IMR-90 (cell line): ENCODE measurements at places on chromosomes 6 and 20. TPM values are rescaled to one million over a fixed set of nuclear protein-coding genes. Genes with fewer than 3 reads are reported as not detected.

The ZNF165 gene
- 0.28 and 0.36 TPM in 2 replicates for total RNA-seq

- no peak overlapping the region for H3K27ac ChIP-seq
- no peak for DNase-seq
- no peaks in the 10 kb centered on the region for H3K36me3 ChIP-seq
- H3K27me3 ChIP-seq: no peaks in the 10 kb centered on the region
- no peak overlapping the region for H3K4me3 ChIP-seq
These were observed 22.9 kb upstream of the PAX1 start for GRCh38 chr20:21682521-21682954.

- DNase-seq: no peak
- peaks cover 7% of the 10 kb centered on the region; the same call in 1 of the 2 replicates for H3K4me1 ChIP-seq
- no peaks in the 10 kb centered on the region for H3K36me3 ChIP-seq
- no peak overlapping the region for H3K27ac ChIP-seq
These were observed 26.5 kb upstream of the EMILIN3 start for GRCh38 chr20:41392871-41393704.

DNA sequence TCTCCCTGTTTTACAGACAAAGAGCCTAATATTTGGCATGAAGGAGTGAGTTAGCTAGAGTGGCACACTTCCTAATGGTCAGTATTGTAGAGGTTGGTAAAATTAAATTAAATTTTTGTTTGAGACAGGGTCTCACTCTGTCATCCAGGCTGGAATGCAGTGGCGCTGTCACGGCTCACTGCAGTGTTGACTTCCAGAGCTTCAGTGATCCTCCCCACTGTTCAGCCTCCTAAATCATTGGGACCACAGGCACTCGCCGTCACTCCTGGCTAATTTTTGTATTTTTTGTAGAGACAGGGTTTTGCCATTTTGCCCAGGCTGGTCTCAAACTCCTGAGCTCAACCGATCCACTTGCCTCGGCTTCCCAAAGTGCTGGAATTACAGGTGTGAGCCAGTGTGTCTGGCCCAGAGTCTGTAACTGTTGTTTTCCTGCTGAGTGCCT, 70.9 kb downstream of the SCAND1 start:
- H3K4me1 ChIP-seq: peaks cover 15% of the 10 kb centered on the region
- no peak for DNase-seq
- H3K36me3 ChIP-seq: peaks cover 6% of the 10 kb centered on the region; the same call in 1 of the 2 replicates
- no peak overlapping the region for H3K4me3 ChIP-seq
- H3K27ac ChIP-seq: peak overlapping the region; percentile 81
- no peaks in the 10 kb centered on the region for H3K27me3 ChIP-seq

GRCh38 chr6:11142296-11143027, 30.9 kb upstream of the ERVFRD-1 start:
- H3K36me3 ChIP-seq: no peaks in the 10 kb centered on the region
- H3K27me3 ChIP-seq: no peaks in the 10 kb centered on the region
- no peak overlapping the region for H3K4me3 ChIP-seq

The CD2AP gene
- total RNA-seq: 7.5 and 18.3 TPM in 2 replicates

The GCM1 gene
- total RNA-seq: not detected in 2 replicates

- H3K4me1 ChIP-seq: peaks cover 5% of the 10 kb centered on the region; the same call in 1 of the 2 replicates
- peaks cover 3% of the 10 kb centered on the region; the same call in 1 of the 2 replicates for H3K36me3 ChIP-seq
- H3K4me3 ChIP-seq: no peak overlapping the region
- no peak for DNase-seq
- no peaks in the 10 kb centered on the region for H3K27me3 ChIP-seq
These were observed 8.3 kb downstream of the PRDM1 start for GRCh38 chr6:106094261-106094963.

DNA sequence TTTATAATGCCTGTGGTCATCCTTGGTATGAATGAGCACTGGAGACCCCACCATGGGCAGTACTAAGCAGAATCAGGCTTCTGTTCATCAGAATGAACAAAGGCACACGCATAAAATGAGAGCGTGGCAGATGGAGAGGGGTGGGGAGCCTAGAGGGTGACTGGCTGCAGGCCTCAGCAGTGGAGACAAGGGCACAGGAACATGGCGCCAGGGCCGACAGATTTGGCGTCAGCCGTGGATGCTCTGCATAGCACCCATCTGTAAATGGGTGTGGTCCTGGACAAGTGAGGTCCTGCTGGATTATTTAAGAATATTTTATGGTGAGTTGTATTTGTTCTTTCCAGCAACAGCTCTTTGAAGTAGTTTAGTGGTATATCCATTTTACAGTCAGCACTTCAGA, 33.1 kb downstream of the E2F3 start:
- peaks cover 13% of the 10 kb centered on the region for H3K36me3 ChIP-seq
- peaks cover 2% of the 10 kb centered on the region; the same call in 1 of the 2 replicates for H3K4me1 ChIP-seq
- no peaks in the 10 kb centered on the region for H3K27me3 ChIP-seq
- H3K4me3 ChIP-seq: no peak overlapping the region

The BRPF3 gene
- total RNA-seq: 8.3 and 10.2 TPM in 2 replicates

The KCNQ5 gene
- 1.3 and 1.7 TPM in 2 replicates for total RNA-seq

GRCh38 chr20:57278457-57278856, 12.0 kb upstream of the BMP7 start:
- no peak for DNase-seq
- no peaks in the 10 kb centered on the region for H3K4me1 ChIP-seq
- H3K27me3 ChIP-seq: peaks cover 12% of the 10 kb centered on the region
- H3K27ac ChIP-seq: no peak overlapping the region
- H3K4me3 ChIP-seq: no peak overlapping the region
- H3K36me3 ChIP-seq: no peaks in the 10 kb centered on the region

DNA sequence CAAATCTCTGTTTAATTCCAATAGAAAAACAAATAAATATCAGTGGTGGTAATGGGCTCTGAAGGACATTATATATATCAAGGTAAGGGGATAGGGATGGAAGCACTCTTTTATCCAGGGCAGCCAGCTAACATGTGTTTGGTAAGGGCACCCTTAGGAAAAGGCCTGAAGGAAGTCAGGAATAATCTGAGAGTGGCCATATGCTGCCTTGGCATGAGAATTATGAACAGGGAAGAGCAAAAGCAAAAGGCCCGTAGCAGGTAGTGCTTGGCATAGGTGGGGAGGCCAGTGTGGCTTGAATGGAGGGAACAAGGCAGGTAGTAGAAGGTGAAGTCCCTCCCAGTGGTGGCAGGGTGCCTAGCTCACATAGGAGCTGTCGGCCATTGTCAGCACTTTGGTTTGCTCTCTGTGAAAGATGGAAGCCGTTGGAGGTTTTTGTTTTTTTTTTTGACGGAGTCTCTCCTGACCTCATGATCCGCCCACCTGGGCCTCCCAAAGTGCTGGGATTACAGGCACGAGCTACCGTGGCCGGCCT, 39.6 kb upstream of the CSE1L start:
- H3K4me1 ChIP-seq: no peaks in the 10 kb centered on the region
- H3K27ac ChIP-seq: no peak overlapping the region
- no peak overlapping the region for H3K4me3 ChIP-seq
- no peak for DNase-seq

GRCh38 chr6:4853782-4854511, 77.7 kb downstream of the CDYL start:
- H3K36me3 ChIP-seq: 0 out of 2 replicates have a peak, but pooled peaks cover 2% of the 10 kb centered on the region
- H3K4me3 ChIP-seq: no peak overlapping the region
- H3K27ac ChIP-seq: no peak overlapping the region
- H3K4me1 ChIP-seq: no peaks in the 10 kb centered on the region; the same call in 1 of the 2 replicates
- peak; percentile 51 for DNase-seq
- H3K27me3 ChIP-seq: no peaks in the 10 kb centered on the region

The LPIN3 gene
- 1.7 and 2.3 TPM in 2 replicates for total RNA-seq

DNA sequence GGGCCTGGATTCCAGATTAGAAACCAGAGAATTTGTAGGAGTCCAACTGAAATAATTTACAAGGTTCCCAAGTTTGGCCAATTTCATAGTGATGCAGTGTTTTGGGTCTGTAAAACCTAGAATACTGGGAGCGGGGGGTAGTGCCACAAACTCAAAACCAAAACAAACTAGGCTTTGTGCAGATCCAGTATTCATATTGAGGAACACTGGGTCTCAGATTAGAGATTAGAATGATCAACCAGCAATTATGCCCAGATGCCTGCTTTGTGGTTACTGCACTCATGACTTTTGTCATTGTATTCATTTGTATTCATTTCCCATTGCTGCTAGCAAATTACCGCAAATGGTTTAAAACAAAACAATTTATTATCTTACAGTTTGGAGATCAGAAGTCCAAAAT, 3.2 kb upstream of the NDUFAF4 start:
- no peaks in the 10 kb centered on the region for H3K4me1 ChIP-seq
- no peak for DNase-seq
- no peak overlapping the region for H3K27ac ChIP-seq

The BFSP1 gene
- 1.9 and 2.0 TPM in 2 replicates for total RNA-seq

DNA sequence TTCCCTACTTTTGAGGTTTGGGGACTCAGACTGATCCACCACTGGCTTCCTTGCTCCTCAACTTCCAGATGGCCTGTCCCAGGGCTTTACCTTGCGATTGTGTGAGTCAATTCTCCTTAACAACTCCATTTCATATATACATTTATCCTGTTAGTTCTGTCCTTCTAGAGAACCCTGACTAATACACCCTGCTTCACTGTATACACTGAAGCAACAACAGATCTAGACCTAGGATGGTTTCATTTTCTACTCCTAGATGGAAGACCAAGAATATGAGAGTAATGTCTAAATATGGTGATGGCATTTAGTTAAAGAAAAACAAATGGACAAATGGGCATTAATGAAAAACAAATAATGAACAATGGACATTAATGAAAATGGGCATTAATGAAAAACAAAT, 225.6 kb downstream of the LMBRD1 start:
- no peaks in the 10 kb centered on the region for H3K4me1 ChIP-seq
- no peak overlapping the region for H3K4me3 ChIP-seq
- H3K27me3 ChIP-seq: no peaks in the 10 kb centered on the region
- H3K36me3 ChIP-seq: no peaks in the 10 kb centered on the region

DNA sequence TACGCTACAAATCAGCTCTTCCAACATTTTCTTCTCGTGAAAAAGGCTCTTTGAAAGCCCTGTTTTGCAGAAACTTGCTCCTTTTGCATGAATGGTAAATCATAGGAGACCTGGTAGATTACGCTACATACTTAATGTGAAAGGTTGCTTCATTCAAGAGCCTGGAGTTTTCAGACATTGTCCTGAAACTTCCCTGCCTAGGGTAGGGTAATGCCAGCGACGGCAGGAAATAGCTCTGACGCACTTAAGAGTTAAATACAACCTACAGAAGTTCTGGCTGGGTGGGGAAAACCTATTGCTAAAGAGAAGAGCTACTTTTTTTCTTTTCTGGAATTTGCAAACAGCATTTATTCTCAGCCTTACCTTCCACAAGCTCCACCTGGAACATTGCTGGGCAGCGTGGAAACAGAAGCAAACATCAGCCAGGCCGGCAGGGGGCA, 144.5 kb downstream of the LPA start:
- no peaks in the 10 kb centered on the region for H3K27me3 ChIP-seq

DNA sequence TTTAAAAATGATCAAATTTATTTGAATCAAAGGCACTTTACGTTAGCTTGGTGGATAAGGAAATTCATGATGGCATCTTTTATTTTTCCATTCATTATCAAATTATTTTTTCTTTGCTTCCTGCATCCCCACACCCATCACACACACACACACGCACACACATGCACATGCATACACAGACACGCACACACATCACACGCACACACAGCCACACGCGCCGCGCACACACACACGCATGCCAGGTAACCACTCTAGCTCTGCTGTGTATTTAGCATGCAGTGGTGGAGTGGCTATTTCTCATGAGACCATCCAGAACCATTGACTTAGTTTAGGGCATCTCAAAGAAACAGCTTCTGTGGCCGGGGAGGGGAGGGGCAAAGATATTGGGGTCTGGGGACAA, 47.0 kb downstream of the GNAS start:
- no peak overlapping the region for H3K27ac ChIP-seq
- peaks cover 24% of the 10 kb centered on the region for H3K36me3 ChIP-seq
- no peak for DNase-seq
- no peaks in the 10 kb centered on the region for H3K27me3 ChIP-seq
- no peak overlapping the region for H3K4me3 ChIP-seq

GRCh38 chr20:58571693-58572427, 56.7 kb upstream of the APCDD1L start:
- no peaks in the 10 kb centered on the region for H3K36me3 ChIP-seq
- no peak overlapping the region for H3K4me3 ChIP-seq
- DNase-seq: peak; percentile 88
- H3K4me1 ChIP-seq: peaks cover 13% of the 10 kb centered on the region

- H3K36me3 ChIP-seq: no peaks in the 10 kb centered on the region
- H3K27me3 ChIP-seq: no peaks in the 10 kb centered on the region
- no peak overlapping the region for H3K4me3 ChIP-seq
- no peak overlapping the region for H3K27ac ChIP-seq
These were observed 769.9 kb downstream of the QKI start for GRCh38 chr6:164184410-164184809.

- H3K27ac ChIP-seq: no peak overlapping the region
- H3K4me3 ChIP-seq: no peak overlapping the region
- H3K27me3 ChIP-seq: no peaks in the 10 kb centered on the region
These were observed 89.9 kb downstream of the PDSS2 start for GRCh38 chr6:107369493-107369892.

The FABP7 gene
- total RNA-seq: not detected in 2 replicates

- DNase-seq: no peak
- no peaks in the 10 kb centered on the region for H3K36me3 ChIP-seq
- H3K27ac ChIP-seq: no peak overlapping the region
These were observed 6.4 kb upstream of the TBXT start for GRCh38 chr6:166174031-166174430.
